ENCODE measurements at places on chromosomes 1 and 21.

DNA sequence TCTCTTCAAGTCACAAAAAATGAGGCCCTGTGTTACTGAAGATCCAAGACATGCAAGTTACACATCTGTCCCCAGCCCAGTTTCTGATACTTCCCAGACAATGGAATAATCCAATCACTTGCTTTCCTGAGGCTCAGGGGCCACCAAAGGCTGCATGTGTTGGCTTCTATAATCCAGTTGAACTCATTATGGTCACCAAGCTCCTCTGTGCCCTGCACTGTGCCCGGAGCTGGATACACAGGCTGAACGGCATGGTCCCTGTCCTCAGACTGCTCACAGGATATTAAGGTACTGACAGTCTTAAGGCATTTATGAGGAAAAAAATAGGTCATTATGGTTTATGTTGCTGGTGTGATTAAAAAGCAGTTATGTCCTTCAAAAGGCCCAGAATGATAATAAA is 117.0 kb upstream of the SYT6 start:
- DNase-seq = no peak

DNA sequence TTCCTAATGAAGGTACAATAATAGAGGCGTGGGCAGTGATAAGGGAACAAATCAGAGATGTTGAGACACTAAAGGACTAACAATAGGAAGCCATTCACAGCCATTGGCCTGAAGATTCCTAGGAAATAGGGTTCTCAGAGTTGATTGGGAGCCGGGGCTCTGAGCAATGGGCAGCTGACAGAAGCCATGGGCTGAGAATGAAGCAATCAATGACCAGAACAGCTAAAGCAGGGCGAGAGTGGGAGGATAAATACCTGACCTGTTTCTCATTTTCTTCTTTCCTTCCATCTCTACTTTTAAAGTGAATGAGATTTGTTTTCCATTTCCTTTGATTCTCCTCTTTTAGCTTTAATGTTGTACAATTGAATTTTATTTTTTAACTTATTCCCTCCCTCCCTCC is 774.7 kb upstream of the ADGRL4 start:
- no peak for DNase-seq

DNA sequence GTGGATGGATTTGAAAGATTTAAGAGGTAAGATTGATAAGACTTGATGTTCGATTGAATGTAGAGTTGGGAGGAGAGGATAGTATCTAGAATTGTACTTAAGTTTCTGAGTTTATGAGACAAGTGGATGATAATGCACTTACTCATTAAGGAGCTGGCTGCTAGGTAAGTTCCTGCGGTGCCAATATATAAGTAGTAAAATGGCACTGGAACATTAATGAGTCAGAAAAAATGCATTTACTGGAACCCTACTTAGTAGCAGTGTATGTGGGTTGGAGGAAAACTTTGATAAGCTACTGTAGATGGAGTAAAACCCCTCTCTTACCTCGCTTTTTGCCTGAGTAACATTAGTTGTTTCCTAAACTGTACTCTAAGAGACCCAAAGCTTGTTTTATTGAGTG is 68.2 kb downstream of the ZFYVE9 start:
- no peak for DNase-seq

DNA sequence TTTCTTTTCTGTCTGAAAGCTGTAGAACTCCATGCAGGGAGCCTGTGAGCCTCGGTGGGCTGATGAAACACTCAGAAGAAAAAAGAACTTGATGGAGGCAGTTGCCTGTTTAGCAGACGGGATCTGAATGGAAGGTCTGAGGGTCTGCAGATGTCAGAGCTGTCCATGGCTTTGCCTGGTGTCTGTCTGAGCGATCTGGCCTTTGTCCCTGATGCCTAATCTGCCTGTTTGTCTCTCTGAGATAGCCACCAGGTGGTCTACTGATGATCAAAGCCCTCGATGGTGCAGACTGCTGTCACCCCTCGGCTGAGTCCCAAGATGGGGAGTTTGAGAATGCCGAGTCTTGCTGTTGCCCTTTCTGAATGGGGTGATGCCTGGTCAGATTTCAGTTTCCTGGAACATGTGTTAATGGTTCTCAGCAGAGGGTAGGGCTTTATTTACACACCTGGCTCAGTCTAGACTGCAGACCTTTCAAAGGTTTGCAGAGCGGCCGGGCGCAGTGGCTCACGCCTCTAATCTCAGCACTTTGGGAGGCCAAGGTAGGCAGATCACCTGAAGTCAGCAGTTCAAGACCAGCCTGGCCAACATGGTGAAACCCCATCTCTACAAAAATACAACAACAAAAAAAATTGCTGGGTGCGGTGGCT is 90.4 kb downstream of the KIF26B start:
- peak; percentile 63 for DNase-seq

GRCh38 chr1:218674280-218674773 is 329.2 kb downstream of the TGFB2 start:
- DNase-seq = peak; percentile 26

DNA sequence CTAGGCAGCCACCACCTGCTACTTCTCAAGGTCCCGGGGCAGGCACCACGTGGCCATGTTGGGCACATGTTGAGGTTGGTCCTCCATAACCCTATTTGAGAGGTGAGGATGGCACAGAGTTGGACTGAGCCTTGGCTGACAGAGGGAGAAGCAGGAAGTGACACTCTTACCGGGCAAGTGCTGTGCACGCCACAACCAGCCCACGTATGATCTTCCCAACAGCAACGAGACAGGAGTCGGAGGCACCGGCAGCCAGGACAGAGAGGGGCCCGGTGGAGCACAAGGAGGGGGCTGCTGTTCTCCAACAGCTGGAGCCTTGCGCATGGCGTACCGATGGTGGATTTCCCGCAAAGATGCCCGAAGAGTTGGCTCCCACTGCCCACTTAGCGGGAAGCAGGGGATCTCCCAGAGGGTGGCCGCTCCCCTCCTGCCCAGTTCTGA is 3.4 kb downstream of the CLEC20A start:
- DNase-seq = no peak

DNA sequence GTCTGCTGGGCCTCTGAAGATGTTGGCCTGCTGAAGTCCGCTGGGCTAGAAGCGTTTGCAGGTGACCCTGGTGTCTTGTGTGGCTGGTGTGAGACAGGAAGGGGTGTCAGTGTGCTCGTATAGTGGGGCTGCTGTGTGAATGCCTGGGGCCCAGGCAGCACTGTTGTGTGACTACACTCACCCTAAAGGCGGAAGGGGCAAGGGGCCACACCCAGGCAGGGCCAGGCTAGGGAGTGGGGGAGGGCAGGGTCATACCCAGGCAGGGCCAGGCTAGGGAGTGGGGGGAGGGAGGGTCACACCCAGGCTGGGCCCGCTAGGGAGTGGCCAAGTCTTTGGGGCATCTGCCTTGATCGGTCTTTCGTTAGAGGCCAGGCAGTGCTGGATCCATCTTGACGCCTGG is 25.0 kb downstream of the PDXK start:
- no peak for DNase-seq

- no peak for DNase-seq
Measured at GRCh38 chr1:213605732-213606131, 382.0 kb upstream of the PROX1 start.

GRCh38 chr1:101484689-101485338 is 248.0 kb downstream of the S1PR1 start:
- no peak for DNase-seq

All from NCI-H345 (cell line).